GM23338 (cell line): ENCODE measurements at places on chromosomes 3 and 15. TPM values are rescaled to one million over a fixed set of nuclear protein-coding genes. Genes with fewer than 3 reads are reported as not detected.

- H3K36me3 ChIP-seq: no peaks in the 10 kb centered on the region
- no peak overlapping the region for H3K27ac ChIP-seq
- no peaks in the 10 kb centered on the region for H3K27me3 ChIP-seq
- H3K4me1 ChIP-seq: no peaks in the 10 kb centered on the region
- no peak for DNase-seq
- H3K4me3 ChIP-seq: no peak overlapping the region
Observed at GRCh38 chr15:99385865-99386264, 134.6 kb downstream of the LRRC28 start.

DNA sequence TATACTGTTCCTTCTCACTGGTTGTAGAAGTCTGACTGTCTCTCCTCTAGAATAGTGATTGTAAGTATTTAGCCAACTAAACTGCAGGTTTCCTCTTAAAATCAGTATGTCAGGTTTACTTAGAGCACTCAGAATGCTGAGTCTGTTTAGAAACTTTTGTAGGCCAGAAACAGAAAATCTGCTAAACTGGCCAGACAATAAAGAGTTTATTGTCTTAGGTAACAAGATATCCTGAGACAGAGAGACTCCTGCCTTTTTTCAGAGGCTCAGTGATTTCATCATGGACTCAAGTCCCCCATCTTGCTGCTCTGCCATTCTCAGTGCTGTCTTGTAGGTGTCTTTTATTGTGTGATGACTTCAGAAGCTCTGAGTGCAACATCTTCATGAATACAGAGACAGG, 279.0 kb downstream of the MFSD1 start:
- H3K27ac ChIP-seq: no peak overlapping the region
- no peak overlapping the region for H3K4me3 ChIP-seq
- no peaks in the 10 kb centered on the region for H3K36me3 ChIP-seq
- no peaks in the 10 kb centered on the region for H3K4me1 ChIP-seq

DNA sequence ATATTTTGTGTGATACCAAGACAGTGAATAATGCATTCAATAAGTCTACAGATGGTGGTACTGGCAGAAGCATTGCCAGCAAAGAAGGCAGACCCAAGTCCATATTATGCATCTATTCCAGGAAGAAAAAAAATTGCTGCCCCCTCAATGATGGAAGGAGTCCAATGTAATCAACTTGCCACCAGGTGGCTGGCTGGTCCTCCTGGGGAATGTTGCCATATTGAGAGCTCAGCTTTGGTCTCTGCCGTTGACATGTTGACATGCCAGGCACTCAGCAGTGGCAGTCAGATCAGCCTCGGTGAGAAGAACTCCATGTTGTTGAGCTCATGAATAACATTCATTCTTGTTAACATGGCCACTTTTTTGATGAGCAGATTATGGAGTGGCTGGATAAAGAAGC, 298.5 kb downstream of the IGSF11 start:
- no peaks in the 10 kb centered on the region for H3K36me3 ChIP-seq
- H3K27ac ChIP-seq: no peak overlapping the region
- H3K4me1 ChIP-seq: peaks cover 9% of the 10 kb centered on the region; the same call in 1 of the 2 replicates

GRCh38 chr15:89338036-89338435, 3.4 kb upstream of the POLG start:
- H3K27me3 ChIP-seq: peaks cover 9% of the 10 kb centered on the region
- H3K27ac ChIP-seq: no peak overlapping the region
- H3K4me3 ChIP-seq: no peak overlapping the region

DNA sequence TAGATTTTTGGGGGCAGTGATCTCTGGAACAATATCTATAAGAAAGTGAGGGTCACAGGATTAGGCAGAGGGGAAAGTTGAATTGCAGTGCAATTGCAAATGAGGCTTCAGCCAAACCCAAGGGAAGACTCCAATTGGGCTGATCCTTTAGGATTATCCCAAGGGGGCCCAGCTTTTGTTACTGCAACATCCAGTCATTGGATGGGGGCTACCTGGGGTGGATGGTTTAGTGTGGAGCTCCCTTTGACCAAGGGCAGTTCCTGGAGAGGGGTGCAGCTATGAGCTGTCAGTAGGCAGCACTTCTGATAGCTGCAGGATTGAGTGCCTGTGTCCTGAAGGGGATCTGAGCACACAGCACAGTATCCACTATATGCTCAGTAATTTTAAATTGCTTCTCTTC, 355.2 kb upstream of the AZI2 start:
- no peak for DNase-seq
- H3K4me1 ChIP-seq: peaks cover 11% of the 10 kb centered on the region
- H3K27ac ChIP-seq: no peak overlapping the region
- no peak overlapping the region for H3K4me3 ChIP-seq
- H3K27me3 ChIP-seq: no peaks in the 10 kb centered on the region

- no peaks in the 10 kb centered on the region for H3K4me1 ChIP-seq
- H3K36me3 ChIP-seq: no peaks in the 10 kb centered on the region
- peak overlapping the region; percentile 98; the same call in 1 of the 2 replicates for H3K27ac ChIP-seq
- H3K27me3 ChIP-seq: no peaks in the 10 kb centered on the region
Observed at GRCh38 chr3:28349469-28350000, 911 bp upstream of the AZI2 start.

GRCh38 chr3:180646187-180646790, 33.0 kb downstream of the CCDC39 start:
- no peaks in the 10 kb centered on the region for H3K4me1 ChIP-seq
- H3K36me3 ChIP-seq: no peaks in the 10 kb centered on the region
- DNase-seq: peak; percentile 39

Gene LRTM1
- not detected in 2 replicates for total RNA-seq

Gene SLC2A2
- total RNA-seq: not detected in 2 replicates

Gene SLC24A5
- total RNA-seq: not detected in 2 replicates
